ENCODE measurements at places on chromosomes 16 and 17. TPM values are rescaled to one million over a fixed set of nuclear protein-coding genes. Genes with fewer than 3 reads are reported as not detected.

GRCh38 chr17:62075308-62075815 lies 10.3 kb upstream of the MED13 start:
- no peak for DNase-seq
- no peaks in the 10 kb centered on the region for H3K4me1 ChIP-seq
- H3K27ac ChIP-seq: no peak overlapping the region
- H3K27me3 ChIP-seq: peaks cover 17% of the 10 kb centered on the region
- H3K36me3 ChIP-seq: peaks cover 5% of the 10 kb centered on the region

GRCh38 chr17:19573075-19573474 lies 39.4 kb downstream of the SLC47A1 start:
- H3K4me3 ChIP-seq: no peak overlapping the region
- DNase-seq: no peak
- no peak overlapping the region for H3K27ac ChIP-seq

DNA sequence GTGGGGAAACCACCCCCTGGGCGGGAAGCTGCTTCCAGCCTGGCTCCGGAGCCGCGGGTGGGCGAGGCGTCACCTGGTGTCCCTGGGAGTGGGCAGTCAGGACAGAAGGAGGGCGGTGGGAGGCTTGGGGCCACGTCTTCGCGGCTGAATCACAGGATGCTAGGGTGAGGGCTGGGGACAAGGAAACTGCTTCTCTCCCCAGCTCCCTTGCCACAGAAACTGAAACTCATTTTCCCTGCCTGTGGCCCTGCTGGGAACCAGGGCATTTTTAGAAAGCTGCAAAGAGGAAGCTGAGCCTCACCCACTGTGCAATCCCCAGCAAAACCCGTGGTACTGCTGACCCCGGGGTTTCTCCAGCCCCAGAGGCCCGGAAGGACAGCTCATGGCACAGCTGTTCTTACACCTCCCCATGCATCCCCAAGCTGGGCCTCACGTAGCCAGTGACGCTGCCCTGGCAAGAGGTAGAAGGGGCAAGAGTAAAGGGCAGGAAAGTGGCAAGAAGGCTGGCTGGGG lies 8.2 kb downstream of the RHBDF2 start:
- H3K27me3 ChIP-seq: no peaks in the 10 kb centered on the region
- peak overlapping the region; percentile 74 for H3K4me3 ChIP-seq
- H3K4me1 ChIP-seq: peaks cover 25% of the 10 kb centered on the region
- DNase-seq: peak; percentile 72

GRCh38 chr16:23826528-23827045 lies 9.2 kb upstream of the PRKCB start:
- DNase-seq: no peak
- no peaks in the 10 kb centered on the region for H3K27me3 ChIP-seq
- no peak overlapping the region for H3K4me3 ChIP-seq
- no peak overlapping the region for H3K27ac ChIP-seq

- H3K4me3 ChIP-seq: no peak overlapping the region
- no peaks in the 10 kb centered on the region for H3K36me3 ChIP-seq
- no peaks in the 10 kb centered on the region for H3K4me1 ChIP-seq
- H3K27ac ChIP-seq: no peak overlapping the region
- peaks cover 47% of the 10 kb centered on the region for H3K27me3 ChIP-seq
Measured at GRCh38 chr16:85998868-85999729, 100.1 kb downstream of the IRF8 start.

GRCh38 chr17:306536-307294 lies 45.9 kb downstream of the RPH3AL start:
- peaks cover 18% of the 10 kb centered on the region for H3K27me3 ChIP-seq
- no peak overlapping the region for H3K4me3 ChIP-seq
- H3K27ac ChIP-seq: no peak overlapping the region
- DNase-seq: no peak
- H3K36me3 ChIP-seq: no peaks in the 10 kb centered on the region

GRCh38 chr16:30775392-30776188 lies 11.4 kb downstream of the ZNF629 start:
- H3K27me3 ChIP-seq: peaks cover 17% of the 10 kb centered on the region
- H3K4me3 ChIP-seq: peak overlapping the region; percentile 93
- H3K36me3 ChIP-seq: peaks cover 24% of the 10 kb centered on the region
- H3K27ac ChIP-seq: peak overlapping the region; percentile 97
- DNase-seq: peak; percentile 83

DNA sequence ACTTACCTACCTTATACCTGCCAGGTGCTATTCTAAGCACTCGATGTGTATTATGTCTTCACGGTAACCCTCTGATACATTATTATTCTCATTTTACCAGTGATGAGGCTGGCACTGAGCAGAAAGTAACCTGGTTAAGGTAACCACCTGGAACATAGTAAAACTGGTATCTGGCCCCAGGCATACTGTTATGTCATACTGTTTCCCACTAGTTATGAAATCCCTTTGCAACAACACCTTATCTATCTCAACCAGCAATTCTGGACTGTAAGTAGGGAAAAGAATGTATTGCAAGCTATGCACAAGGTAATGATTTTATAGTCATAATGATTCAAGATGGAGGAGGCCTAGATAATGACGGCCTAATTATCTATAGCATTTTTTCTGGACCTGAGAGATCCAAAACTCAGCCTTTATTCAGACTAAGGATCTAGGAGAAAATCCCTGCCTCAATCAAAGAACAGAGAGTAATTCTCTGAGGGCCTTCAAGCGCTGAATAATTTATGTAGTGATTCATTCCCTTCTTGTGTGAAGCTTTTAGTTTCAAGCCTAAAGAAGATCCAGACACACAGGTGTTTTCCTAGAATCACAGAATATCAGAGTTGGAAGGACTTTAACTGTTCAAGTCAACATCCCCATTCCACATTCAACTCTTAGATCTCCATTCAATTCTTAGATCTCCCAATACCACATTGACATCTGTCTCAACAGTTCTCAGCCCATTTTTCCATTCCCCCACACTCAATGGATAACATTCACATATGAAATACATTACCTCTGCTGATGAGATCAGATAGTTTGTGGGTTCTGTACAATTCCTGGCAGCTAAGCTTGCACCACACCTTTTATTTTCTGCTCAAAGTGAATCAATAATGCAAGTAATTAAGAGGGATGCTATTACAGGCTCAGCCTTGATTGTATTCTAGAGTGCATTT lies 14.9 kb upstream of the MMD start:
- H3K4me3 ChIP-seq: no peak overlapping the region
- DNase-seq: no peak
- peaks cover 50% of the 10 kb centered on the region for H3K4me1 ChIP-seq
- H3K36me3 ChIP-seq: no peaks in the 10 kb centered on the region

DNA sequence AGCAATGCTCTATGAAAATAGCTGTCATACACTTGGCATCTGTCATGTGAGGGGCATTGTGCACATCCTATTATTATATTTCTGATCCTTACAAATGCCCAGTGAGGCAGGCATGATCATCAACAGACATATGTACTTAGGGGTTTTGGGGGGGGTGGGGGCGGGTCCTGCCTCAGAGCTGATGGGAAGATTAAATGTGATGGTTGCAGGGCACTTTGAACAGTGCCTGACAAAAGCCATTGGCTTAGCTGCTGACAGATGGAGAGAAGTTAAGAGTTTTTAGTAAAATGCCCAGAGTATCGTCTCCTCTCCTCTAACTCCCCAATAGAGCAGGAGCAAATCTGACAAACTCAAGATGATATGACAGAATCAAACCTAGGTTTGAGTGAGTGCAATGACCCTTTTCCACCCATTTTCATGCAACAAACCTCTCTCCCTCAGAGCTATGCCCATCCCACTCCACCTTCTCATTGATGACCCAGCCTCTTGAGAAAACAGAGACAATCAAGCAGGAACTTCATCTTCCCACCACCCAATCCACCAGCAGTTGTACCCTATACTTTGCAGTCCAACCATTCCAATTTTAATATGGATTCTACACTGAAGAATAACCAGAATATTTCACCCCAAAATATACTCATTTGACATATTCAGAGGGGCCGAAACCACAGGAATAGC lies 4.8 kb downstream of the KLHL11 start:
- H3K27me3 ChIP-seq: no peaks in the 10 kb centered on the region
- H3K4me1 ChIP-seq: peaks cover 16% of the 10 kb centered on the region

DNA sequence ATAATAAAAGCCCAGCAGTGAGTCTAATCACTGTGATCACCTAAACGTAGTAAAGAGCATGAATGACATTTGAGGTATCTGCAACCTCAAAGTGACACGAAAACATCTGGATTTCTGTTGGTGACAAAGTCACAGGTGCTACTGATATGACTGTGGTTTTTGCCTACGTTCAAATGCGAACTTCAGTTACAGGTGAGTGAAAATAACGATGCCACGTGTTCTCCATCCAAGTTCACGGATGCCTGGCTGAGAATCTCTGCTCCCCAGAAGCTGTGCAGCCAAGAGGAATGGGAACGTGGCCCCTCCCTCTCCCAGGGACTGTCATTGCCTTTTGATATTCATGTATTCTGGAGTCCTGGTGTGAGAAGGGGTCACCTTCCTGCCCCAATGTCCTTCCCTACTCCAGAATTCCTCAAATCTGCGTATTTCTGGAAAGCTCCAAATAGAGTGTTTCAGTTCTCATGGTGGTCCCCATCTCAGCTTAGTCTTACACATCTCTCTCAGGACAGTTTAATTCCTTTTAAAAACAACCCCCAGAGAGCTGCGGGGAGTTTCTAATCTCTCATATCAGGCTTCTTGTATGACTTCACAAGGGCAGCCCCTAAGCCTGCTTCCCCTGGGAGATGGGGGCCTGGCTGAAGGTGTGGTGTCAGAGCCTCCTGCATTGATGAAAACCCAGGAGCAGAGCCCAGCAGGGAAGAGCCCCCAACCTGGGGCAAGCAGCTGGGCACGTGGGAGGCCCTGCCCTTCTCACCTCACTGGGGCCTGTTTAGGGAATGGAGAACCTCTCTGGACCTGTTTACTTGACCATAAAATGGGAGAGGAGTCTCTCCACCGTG lies 25.8 kb downstream of the PIK3R5 start:
- DNase-seq: no peak
- H3K27ac ChIP-seq: no peak overlapping the region
- H3K36me3 ChIP-seq: no peaks in the 10 kb centered on the region
- H3K27me3 ChIP-seq: no peaks in the 10 kb centered on the region
- no peak overlapping the region for H3K4me3 ChIP-seq

Gene C16orf90
- not detected for total RNA-seq

Gene CHST6
- 0.08 TPM for total RNA-seq

All from HFFc6 (cell line).